Muscle of arm (tissue), 14 donors: ENCODE measurements at places on chromosomes 2 and 18. TPM values are rescaled to one million over a fixed set of nuclear protein-coding genes. Genes with fewer than 3 reads are reported as not detected.

GRCh38 chr2:30272761-30273573 is 41.6 kb downstream of the LBH start:
- no peak for DNase-seq

DNA sequence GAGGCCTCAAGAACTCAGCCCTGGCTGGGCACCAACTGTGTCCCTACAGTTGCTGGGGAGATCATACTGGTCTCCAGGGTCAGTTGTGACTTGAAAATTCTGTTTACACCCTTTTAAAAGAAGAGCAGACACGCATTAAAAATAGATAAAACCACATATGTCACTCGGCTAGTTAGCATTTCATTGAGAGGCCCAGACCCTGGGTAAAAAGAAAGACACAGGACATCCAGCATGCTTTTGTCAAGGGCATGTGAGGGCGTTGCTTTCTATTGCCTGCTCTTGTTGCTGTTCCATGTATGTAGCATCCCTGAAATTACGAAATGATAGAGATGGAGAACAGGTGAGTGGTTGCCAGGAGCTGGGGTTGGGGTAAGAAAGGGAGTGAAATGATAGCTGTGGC is 94.3 kb downstream of the SEPTIN10 start:
- no peak for DNase-seq

DNA sequence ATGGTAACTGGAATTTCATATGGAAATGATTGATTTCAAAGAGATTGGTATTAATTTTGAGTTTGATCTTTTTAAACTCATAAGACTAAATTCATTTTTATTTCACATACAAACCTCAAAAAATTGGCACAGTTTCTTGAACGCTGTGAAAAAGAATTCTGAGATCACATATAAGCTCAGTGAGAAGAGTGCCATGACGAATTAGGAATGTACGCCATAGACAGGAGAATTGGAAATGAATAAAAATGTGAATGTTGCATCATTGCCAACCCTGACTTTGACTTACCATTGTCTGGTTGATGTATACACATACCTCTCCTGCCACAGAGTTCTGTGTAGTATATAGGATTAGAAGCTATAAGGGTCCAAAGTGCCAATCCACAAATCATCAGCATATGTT is 290.4 kb upstream of the ZC3H15 start:
- peak; percentile 49 for DNase-seq

DNA sequence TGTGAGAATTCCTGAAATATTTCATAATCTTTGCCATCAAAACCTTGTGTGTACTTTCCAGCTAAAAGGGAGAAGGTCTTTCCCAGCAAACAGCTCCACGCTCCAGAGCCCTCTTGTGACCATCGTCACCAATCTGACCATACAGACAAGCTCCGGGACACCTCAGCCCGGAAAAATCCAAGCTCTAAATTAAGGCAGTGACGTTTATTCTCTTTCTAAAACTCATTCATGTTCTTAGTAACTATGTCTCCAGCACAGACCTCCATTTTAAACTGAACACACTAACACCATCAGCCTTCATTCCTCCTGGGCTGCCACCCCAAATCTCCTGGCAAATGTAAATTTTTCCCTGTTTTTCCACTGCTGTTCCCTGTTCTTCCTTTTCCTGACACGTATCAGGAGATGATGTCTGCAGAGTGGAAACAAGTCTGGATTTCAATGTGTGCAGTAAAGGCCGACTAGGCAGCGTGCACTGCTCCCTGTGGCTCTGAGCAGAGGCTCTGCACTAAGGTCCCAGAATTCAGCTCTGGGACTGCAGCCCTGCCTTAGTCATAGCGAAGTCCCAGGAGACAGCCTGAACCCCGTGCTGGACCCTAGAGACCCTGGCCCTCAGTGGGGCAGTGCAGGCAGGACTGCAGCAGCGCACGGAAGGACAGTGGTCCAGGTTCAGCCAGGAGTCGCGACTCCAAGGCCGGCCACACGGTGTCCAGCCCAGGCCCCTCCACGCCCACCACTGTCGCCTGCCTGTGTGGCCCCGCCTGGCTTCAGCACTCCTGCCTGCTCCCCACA is 452.5 kb upstream of the SALL3 start:
- no peak for DNase-seq

GRCh38 chr2:43469094-43469493 is 126.7 kb downstream of the THADA start:
- DNase-seq, result no peak

DNA sequence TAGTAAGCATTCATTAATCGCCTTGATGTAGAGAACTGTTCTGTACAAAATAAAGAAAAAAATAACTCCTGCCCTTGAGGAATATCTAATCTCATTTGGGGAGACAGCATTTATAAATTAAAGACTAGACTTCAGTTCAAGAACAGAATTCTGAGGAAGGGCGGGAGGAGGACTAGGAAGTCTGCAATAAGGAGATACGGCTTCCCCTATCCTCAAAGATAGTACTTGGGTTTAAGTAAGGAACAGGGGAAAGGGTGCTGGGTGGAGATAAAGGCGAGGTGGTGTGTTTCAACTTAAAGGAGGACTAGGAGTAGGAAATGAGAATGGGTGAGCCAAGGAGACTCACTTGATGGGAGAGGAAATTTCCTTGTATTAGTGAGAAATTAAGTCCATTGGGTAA is 121.9 kb upstream of the MSTN start:
- DNase-seq, result no peak

DNA sequence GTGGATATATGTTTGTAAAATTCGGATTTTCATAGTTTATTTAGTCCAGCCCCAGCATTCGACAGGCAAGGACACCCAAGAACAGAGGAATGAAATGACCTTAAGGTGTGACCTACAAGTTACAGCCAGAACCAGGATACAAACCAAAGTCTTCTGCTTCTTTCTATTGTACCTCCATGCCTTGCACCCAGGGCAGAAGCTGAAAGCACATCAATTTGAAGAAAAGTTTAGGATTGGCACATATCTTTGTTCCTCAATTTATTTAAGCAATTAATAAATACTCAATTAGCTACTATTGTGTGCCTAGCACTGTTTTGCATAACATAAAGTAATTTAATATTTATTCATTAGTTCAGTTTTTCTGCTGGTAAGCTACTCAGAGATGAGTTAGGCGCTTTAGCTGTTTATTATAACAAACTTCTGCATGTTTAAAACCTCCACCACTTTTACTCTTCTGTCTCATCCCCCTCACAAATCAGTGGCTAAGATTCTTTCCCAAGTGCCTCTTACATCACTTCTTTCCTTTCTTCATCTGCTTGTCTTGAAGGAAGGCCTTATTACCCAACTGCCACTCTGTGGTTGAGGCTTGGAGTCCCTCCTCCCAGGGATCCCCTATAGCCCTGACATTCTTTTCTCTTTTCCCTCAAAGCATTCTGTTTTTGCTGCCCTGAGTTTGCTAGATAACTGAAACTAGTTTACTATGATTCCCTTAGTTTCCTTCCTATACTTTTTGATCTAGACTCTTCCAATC is 37.1 kb upstream of the DARS1 start:
- DNase-seq, result no peak

GRCh38 chr2:134261398-134262131 is 7.7 kb downstream of the MGAT5 start:
- no peak for DNase-seq

DNA sequence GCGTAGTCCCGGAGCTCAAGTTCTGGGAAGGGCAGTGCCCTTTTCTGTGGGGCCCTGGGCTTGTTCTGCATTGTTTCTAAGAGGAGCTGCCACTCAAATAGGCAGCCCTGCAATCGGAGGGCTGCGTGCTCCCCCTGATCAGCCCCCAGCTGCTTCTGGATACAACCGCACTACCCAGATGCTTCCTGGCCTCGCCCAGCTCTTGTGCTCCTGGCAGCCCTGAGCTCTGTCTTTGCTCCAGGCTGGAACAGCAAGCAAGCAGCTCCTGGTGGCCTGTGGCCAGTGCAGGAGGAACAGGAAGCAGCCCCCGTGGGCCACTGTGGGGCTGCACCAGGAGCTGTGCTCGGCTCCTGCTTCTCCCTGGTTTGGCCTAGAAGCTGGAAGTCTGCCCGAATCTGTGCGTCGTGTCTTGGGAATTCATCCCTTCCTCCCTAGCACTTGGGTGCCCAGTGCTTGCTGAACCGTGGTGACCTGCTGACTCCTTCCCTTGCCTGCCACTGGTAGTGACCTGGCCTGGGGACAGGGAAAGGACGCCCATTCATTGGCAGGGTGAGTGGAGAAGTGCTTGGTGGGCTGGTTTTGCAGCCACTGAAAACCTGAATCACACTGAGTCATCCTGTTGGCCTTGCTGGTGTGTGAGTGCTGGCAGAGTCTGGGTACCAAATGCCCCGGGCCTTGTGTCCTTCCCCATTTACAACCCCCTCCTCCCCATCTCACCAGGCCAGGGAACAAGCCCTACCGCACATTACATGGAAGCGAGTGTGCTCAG is 27.3 kb upstream of the NTSR2 start:
- no peak for DNase-seq

- DNase-seq, result no peak
These were observed 130.0 kb downstream of the SH3RF3 start for GRCh38 chr2:109258905-109259540.

GRCh38 chr2:69260666-69261065 is 126.4 kb downstream of the GFPT1 start:
- no peak for DNase-seq

DNA sequence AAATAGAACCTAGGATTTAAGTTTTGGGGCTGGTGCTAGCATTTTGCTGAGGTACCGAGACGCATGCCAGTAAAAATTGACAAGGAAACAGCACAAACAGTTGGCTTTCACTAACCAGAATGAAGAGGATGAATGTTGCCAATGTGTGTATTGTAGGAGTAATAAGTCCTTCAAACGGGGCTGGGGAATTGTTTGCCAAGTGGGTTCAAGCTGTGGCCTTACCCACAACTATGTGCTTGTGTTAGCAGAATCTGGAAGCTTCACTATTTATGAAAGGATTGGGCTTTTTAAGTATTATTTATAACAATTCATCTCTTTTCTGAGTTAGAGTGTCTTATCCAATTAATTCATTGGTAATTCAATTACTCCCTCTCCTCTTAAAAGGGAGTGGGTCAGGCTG is 15.0 kb upstream of the KIF5C start:
- DNase-seq, result no peak

EPB41L5 gene
- 15.7 TPM for polyA plus RNA-seq

KCNIP3 gene
- 6.5 TPM for polyA plus RNA-seq

SATB2 gene
- 2.4 TPM for polyA plus RNA-seq

AKAIN1 gene
- not detected for polyA plus RNA-seq

DNAJC5G gene
- not detected for polyA plus RNA-seq

B3GNT2 gene
- not detected for polyA plus RNA-seq

MAP3K19 gene
- polyA plus RNA-seq, result not detected

CPO gene
- not detected for polyA plus RNA-seq

PDE11A gene
- polyA plus RNA-seq, result 1.2 TPM

AQP4 gene
- 0.49 TPM for polyA plus RNA-seq
